ENCODE measurements at places on chromosomes 13 and 19. TPM values are rescaled to one million over a fixed set of nuclear protein-coding genes. Genes with fewer than 3 reads are reported as not detected.

GRCh38 chr13:32073180-32073864, 41.7 kb downstream of the FRY start:
- no peak for DNase-seq

- DNase-seq, result no peak
These were observed 1.4 kb upstream of the USF2 start for GRCh38 chr19:35267353-35267817.

GRCh38 chr13:111401755-111402154, 81.3 kb downstream of the TEX29 start:
- DNase-seq, result no peak

DNA sequence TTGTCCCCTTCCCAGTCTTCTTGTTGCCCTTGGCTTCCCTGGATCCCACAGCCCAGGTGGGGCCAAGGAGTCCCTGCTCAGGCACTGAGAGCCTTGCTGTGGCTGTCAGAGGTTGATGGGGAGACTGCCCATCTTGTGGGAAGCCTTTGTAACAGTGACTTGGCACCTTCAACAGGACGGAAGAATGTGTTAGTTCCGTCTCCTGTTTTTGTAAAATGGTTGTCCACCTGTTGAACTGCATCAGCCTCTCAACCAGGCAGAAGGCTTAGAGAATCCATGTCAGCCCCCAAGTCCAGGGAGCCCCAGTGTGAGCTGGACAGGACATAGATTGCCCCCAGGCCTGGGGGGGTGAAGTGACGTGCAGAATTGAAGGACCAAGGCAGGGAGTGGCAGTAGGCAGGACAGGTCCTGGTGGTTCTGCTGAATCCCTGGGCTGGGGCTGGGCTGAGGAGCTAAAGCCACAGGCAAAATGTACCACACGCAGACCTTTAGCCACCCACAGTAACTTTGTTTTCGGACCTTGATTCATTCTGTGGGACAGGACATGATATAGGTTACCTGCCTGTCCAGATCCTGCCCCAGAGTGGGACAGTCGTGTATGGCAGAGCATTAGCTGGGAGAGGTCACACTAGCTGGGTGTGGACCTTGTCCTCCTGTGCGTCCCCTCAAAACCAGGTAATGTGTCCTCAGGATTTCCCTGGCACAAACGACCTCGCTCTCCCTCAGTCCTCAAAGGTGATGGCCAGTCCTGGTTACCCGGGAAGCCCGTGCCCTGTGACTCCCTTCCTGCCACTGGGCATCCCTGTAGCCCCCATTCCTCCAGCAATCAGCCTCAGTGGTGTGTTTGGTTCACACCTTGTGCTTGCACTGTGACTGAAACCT, 47.0 kb downstream of the GATAD2A start:
- no peak for DNase-seq

- DNase-seq, result no peak
These were observed 29.4 kb upstream of the ZNF507 start for GRCh38 chr19:32316034-32316433.

GRCh38 chr19:40633207-40633606, 32.0 kb downstream of the LTBP4 start:
- no peak for DNase-seq

GRCh38 chr19:1251330-1252220, 3.2 kb downstream of the MIDN start:
- DNase-seq, result no peak

GRCh38 chr19:10687518-10688288, 13.5 kb upstream of the QTRT1 start:
- no peak for DNase-seq

GRCh38 chr19:5504114-5504513, 48.9 kb downstream of the ZNRF4 start:
- no peak for DNase-seq

DNA sequence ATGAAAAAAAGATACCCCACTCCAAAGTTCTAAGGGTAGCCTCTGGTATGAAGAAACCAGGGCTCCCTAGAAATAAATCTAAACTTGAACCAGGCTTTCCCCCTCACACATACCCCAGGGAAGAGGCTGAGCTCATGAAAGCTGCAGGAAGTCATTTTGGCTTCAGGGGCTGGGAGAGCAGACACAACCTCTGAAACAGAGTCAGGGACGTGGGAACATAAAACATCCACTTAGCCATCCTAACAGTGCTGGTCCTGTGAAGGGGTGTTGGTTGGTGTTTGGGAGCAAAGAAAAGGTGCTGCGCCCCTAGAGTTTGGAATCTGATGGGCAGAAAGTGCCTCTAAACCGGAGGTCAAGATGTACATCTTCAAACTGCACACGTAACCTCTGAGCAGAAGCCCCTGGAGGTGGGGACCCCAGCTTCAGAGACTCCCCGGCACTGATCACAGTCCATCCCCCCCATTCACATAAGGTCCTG, 15.8 kb downstream of the RAB3D start:
- DNase-seq, result no peak

GRCh38 chr13:66405908-66406802, 824.0 kb downstream of the PCDH9 start:
- no peak for DNase-seq

- no peak for DNase-seq
These were observed 36.3 kb downstream of the AP1M1 start for GRCh38 chr19:16233836-16234551.

GRCh38 chr13:59363947-59364346, 799.8 kb downstream of the DIAPH3 start:
- DNase-seq, result no peak

DNA sequence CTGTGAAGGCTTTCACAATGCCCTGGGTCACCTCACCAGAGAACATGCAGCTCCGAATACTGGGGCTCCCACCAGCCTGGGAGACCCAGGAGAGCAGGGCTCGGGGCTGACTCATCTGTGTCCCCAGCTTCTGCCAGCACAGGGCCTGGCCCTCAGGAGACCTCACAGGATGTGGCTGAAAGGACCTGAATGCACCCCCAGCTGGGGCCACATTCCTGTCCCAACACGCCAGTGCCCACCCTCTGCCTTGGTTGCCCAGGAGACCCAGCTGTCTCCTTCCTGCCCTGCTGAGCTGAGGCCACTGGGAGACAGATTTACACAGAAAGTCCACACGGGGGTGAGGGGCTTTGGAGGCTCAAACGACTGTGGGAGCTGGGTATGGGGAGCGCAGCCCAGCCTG, 11.9 kb downstream of the BCAT2 start:
- peak; percentile 64 for DNase-seq

DNA sequence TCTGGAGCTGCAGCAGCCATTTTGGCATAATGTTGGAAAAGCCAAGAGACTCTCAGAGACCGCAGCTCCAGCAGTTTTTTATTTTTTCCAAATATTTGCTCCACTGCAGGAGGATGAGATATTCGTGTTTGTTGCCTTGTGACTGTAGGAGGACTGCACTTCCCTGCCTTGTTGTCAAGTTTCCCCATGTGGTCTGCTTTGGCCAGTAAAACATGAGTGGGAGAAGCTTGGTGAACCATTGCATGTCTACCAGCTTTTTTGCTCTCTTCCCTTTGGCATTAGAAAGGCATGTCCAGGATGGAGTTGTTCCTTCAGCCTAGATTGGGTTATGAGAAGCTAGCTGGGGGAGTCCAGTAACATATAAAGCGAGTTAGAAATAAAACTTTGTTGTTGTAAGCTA, 47.7 kb upstream of the ALOX5AP start:
- DNase-seq, result no peak

DNA sequence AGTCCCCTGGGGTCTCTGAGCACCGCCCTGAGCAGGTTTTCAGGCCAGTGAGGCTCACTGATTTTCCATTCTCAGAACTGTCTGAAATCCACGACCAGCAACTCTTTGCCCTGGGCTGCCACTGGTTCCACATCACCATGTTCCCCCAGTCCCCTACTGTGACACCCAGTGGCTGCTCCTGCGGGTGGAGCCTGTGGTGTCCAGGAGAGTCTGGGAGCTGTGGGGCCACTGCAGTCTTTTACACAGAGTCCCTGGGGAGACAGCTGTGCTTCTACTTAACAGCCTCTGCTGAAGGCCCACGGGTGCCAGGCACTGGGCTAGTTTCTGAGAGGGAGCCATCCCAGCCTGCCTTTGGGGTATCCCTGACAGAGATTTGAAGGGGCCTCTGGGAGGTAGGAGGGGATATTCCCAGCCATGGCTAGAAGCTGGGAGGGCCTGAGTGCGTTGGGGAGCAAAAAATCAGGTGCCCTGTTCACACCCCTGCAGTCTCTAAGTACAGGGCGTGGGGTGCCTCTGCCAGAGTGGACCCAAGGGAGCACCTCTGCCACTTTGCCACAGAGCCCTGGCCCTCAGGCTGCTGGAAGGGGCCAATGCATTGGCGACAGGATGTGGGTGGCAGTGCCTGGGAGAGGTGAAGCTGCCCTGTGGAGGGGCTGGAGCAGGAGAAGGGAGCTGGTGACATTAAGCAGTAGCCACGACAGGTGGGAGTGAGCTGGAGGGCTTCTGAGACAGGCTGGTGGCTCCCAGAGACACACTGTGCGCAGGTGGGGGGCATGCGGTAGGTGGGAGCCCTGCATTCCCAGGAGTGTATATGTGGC, 200.2 kb upstream of the ZNF536 start:
- no peak for DNase-seq

- no peak for DNase-seq
These were observed 1255.4 kb upstream of the SPRY2 start for GRCh38 chr13:81596224-81596753.

DNA sequence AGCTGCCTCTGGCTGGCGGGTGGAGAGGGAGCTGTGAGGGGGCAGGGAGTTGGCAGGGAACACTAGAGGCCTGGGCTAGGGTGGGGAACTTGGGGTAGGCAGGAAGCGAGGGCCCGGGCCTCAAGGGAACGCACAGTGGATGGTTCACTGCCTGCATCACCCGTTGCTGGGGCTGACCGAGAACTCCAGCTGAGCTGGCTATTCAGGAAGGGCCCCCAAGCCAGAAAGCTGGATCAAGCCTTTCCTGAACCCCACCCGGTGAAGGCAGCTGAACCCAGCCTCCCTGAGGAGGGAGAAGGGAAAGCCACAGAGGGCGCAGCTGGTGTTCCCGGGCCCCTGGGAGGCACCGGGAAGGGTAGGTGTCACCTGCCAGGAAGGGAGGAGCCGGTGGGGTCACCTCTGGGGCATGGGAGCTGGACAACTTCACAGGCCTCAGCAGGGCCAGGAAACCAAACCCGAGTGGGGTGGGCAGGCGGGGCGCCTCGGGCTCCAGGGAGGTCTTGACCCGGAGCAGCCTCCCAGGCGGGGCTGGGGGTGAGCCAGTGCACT, 13.9 kb downstream of the PALM start:
- no peak for DNase-seq

- no peak for DNase-seq
These were observed 9.7 kb downstream of the SMIM24 start for GRCh38 chr19:3470500-3471128.

GRCh38 chr13:42223681-42224080, 48.3 kb upstream of the AKAP11 start:
- DNase-seq, result no peak

GRCh38 chr13:71290963-71291841, 575.8 kb downstream of the DACH1 start:
- no peak for DNase-seq

DNA sequence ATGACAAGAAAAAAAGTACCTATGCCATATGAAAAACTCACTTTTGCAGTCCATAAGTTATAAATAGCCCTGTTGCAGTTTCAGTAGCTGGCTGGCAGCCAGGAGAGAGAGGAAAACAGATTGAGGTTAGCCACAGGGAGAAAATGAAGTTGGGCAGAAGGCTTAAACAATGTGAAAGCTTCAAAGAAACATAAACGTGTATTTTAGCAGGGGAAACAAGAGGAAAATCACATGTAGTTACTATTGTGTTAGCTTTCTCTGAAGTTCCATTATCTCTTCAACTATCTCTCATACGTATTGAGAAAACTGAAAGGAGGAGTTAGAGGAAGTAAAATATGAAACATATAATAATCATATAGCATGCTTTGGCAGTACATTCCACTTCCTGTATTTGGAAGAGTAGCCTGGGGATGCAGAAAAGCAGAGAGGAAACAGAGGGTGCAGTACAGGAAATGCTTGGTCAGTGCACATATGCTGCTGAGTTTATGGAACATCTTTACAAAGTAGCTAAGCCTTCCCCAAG, 1551.1 kb downstream of the EFNB2 start:
- no peak for DNase-seq

DNA sequence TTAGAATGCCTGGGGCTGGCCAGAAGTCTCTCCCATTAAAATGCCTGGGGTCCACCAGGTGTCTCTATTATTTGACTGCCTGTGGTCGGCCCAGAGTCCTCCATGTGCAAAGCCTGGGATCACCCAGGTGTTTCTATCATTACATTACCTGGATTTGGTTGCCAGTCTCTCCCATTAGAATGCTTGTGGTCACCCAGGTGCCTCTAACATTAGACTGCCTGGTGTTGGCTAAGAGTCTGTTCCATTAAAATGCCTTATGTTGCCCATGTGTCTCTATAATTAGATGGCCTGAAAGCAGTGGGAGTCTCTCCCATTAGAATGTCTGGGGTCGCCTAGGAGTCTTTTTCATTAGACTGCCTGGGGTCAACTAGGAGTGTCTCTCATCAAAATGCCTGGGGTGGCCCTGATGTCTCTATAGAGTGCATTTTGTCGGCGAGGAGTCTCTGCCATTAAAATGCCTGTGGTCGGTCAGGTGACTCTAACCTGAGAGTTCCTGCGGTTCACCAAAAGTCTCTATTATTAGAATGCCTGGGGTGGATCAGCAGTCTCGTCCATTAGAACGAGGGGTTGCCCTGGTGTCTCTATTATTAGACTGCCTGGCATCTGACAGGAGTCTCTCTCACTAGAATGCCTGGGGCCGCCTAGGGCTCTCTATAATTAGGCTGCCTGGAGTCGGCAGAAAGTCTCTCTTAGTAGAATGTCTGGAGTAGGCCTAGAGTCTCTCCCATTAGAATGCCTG, 1540.5 kb downstream of the UQCRFS1 start:
- no peak for DNase-seq

DNA sequence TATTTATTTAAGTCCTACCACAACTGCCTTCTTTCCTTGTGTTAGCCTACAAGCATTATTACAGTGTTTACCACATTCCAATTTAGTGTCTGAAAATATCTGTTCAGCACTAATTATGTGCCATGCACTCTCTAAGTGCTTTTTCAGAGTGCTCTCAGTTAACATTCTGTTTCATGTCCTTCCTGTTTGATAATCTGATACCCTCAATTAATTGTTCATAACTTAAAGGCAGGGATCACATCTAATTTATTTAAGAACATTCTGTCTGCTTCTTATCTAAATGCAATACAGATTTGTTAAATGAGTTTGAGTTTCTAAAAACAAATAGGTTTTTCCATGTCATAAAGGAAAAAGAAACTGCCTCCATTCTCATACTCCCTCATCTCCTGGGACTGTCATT, 649.6 kb upstream of the ATXN8OS start:
- DNase-seq, result no peak

- no peak for DNase-seq
These were observed 5.8 kb downstream of the TM9SF2 start for GRCh38 chr13:99507054-99507453.

Gene TMEM86B
- total RNA-seq, result 2.1 TPM

Gene OR7C1
- total RNA-seq, result not detected

Gene LMTK3
- total RNA-seq, result 13.6 TPM

Gene ZNF776
- 20.5 TPM for total RNA-seq

Gene NLRP5
- not detected for total RNA-seq

Gene F10
- 2.0 TPM for total RNA-seq

Gene LRFN3
- 15.2 TPM for total RNA-seq

Gene DNAAF3
- total RNA-seq, result 5.7 TPM
